ENCODE measurements at places on chromosomes 5 and 9.

- DNase-seq, result peak; percentile 34
These were observed 7.7 kb downstream of the AQP3 start for GRCh38 chr9:33439731-33440130.

GRCh38 chr9:117656002-117656401 lies 48.2 kb upstream of the TLR4 start:
- no peak for DNase-seq

GRCh38 chr9:27053369-27054022 lies 48.0 kb upstream of the LRRC19 start:
- no peak for DNase-seq

GRCh38 chr9:134961331-134962064 lies 43.8 kb upstream of the FCN1 start:
- no peak for DNase-seq

DNA sequence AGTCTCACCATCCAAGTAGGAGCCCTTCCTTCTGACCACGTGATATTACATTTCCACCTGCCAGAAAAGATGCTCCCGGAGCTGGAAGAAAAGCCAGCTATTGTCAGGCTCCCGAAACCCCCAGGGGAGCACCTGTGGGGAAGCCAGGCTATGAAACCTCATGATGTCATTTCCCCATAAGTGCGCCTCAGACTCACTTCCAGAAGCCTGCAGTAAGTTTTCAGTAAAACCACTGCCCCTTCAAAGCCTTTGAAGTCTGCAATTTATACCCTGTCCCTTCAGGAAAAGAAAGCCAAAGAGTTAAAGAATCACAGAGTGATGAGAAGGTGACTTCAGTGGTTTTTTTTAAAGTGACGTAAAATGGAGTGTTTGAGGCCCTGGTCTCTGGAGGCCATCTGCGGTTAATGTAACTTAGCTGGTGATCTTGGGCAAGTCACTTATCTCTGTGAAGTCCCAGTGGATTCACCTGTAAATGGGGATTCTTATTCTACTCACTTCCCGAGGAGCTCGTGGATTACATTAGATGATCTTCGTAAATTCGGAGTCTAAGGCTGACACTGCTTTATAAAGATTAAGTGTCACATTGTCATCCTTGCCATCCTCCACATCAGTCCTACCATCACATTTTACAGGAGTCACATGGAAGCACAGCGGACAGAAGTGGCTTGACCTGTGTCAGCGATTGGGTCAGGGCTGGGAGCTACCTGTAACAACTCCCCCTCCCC lies 2.6 kb upstream of the SEMA6A start:
- DNase-seq, result no peak

DNA sequence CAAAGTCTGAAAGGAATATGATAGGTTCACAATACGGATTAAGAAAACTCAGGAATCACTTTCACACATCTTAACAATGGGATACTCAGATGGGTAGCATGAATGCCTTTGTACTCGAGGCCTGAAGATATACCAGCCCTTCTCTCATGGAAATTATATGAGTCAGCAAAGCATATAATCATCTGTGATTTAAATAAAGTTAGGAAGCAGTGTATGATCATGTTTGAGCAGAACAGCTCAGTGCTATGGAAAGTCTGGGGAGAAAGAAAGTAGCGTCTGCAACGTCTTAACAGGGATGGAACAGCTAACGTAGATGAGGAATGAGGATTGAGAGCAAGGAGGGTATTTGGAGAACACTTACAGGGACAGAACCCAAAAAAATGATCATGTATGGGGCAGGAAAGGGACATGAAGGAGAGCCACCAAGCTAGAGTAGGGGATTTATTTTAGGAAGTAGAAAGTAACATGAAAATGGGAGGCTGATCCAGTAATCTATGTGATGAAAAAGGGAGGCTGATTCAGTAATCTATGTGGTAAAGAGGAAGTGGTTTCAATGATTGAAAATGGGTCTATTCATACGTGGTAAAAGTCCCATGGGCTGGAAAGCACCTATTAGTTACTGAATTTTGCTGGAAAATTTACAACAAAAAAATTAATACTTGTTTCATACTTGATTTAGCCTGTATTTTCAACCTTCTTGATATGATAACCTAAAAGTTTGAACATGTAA lies 85.9 kb downstream of the GNA14 start:
- no peak for DNase-seq

DNA sequence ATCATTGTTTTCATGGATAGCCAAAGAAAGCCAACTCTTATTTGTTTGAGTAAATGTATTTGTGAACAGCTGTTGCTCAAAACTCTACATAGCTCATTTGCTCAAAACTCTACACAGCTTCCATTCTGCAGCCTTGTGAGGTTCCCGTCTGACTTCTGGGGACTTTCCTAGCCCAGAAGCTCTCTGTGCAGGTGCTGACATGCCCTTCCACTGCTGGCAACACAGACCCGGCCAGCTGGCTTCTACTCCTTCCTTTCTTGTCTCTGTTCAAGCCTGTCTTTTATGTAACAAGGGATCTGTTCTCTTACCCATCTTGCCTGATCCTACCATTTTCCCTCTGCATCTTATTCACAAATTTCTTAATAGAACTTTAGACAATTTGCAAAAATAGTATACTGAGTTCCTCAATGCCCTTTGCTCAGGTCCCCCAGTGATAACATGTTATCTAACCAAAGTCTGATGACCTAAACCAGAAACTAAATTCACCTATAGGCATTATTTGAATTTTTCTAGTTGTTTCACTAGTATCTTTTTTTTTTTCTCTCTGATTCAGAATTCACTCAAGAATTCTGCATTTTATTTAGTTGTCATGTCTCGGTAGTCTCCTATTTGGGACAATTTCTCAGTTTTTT lies 556.5 kb upstream of the SEMA6A start:
- no peak for DNase-seq

- DNase-seq, result peak; percentile 84
These were observed 51.7 kb upstream of the TUT7 start for GRCh38 chr9:86405926-86406325.

- no peak for DNase-seq
These were observed 26.5 kb downstream of the DDX46 start for GRCh38 chr5:134784946-134785620.

DNA sequence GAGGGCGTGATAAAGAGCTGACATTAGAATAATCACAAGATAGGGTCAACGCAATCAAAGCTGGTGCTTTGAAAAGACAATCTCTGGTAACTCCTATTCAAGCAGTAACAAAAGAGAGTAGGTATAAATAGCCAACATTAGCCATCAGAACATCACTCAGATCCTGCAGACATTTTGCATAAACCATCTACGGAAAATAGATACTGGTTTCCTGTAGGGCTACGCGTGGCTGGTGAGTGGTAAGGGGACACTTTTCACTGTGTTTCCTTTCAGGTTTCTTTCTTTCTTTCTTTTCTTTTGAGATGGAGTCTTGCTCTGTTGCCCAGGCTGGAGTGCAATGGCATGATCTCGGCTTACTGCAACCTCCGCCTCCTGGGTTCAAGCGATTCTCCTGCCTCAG lies 22.3 kb downstream of the TTF1 start:
- no peak for DNase-seq

DNA sequence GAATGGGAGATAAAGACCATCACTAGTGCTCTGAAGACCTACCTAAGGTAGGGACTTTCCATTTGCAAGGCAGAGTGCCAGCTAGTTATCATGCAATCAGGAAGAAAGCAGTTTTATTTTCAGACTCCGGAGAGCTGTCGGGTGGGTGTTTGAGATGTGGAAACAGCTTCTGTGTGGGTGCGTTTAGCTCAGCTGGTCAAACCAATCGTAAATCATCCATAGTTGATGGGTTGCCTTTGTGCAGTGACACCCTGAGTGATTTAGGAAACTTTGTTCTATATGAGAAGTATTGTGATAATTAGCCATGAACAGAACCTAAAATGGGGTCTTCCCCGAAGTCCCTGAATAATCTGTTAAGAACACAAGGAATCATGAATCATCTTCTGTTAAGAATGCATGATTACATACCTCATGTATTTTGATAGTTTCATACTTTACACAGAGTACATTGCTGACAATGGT lies 284.3 kb downstream of the ARHGAP26 start:
- peak; percentile 46 for DNase-seq

- DNase-seq, result peak; percentile 19
These were observed 13.9 kb downstream of the GRXCR2 start for GRCh38 chr5:145858959-145859358.

DNA sequence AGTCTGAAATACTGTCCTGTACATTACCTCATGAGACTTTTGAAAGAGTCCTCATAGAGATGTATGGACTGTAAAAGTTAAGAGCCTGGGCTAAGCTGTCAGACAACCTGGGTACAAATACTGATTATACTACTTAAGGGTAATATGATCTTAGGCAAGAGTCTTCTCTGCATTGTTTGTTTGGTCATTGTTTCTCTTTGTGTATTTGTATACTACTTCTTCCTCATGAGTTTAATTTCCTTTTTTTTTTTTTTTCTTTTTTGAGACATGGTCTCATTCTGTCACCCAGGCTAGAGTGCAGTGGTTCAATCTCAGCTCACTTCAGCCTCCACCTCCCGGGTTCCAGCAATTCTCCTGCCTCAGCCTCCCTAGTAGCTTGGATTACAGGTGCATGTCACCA lies 2.6 kb upstream of the PFDN1 start:
- DNase-seq, result no peak

DNA sequence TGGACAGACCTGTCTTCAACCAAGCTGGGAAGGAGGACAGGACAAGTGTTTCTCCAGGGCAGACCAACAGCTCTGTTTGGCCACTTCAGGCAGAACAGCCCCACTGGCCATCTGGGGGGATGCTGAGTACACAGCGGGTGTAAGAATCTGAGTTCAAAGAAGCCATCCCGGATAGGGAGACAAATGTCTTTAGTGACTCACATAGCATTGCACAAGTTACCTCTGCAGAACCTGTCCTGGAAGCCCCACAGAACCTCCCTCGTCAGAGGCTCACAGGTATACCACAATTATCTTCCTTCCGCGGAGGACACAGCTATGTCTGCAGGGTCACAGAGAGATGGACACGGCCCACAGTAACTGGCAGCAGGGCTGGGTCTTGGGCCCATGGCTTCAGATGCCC lies 2.0 kb downstream of the OR2V2 start:
- DNase-seq, result no peak

DNA sequence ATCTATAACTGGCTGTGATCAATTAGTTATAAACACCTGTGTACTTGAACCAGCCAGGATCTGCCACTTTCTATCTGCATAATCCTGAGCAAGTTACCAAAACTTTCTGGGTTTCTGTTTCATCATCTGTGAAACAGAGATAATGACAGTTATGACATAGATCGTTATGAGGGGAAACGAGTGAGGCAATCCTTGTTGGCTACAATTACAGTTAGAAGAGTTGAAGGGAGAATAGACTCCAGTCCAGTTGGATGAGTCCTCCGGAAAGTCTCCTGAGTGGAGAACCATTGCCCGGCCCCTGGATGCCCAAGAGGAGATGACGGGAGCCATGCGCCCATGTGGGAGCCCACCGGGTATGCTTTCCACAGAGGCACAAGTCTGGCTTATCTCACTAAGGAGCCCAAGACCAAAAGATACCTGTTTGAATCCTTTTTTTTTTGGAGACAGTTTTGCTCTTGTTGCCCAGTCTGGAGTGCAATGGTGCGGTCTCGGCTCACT lies 4.5 kb downstream of the PDE6A start:
- DNase-seq, result no peak

DNA sequence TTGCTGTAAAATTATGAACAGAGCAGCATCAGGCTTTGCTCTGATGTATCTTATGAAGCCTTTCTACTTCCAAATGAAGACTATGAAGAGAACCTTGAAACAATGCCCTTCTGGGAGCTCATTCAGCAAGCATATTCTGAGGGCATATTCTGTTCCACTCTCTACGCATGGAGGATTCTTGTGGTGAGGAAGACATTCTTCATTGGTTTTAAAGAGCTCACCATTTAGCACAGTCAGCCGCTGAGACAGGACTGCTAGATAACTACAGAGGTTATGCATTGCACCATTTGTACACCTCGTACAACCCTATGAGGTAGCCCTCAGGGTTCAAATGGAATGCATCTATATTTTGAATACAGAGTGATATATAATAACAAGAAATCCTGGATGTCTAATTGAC lies 61.0 kb downstream of the INVS start:
- DNase-seq, result peak; percentile 3

DNA sequence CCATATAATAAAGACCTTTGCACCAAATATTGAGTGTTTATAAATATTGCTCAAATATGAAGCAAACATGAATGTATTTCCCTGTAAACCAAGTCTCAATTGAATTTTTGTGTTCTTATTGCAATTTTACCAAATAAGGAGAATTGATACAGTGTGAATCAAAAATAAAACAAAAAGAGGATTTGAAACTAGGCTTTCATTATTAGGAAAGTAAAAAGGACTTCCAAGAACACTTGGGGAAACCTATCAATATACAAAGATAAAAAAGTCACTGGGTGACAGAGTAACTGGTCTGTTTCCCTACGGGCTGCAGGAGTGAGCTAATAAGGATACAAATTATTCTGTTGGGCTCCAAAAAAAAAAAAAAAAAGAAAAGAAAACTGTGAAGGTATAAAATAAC lies 44.8 kb upstream of the SNX2 start:
- DNase-seq, result no peak

GRCh38 chr5:73827106-73827450 lies 201.1 kb downstream of the ARHGEF28 start:
- peak; percentile 66 for DNase-seq

DNA sequence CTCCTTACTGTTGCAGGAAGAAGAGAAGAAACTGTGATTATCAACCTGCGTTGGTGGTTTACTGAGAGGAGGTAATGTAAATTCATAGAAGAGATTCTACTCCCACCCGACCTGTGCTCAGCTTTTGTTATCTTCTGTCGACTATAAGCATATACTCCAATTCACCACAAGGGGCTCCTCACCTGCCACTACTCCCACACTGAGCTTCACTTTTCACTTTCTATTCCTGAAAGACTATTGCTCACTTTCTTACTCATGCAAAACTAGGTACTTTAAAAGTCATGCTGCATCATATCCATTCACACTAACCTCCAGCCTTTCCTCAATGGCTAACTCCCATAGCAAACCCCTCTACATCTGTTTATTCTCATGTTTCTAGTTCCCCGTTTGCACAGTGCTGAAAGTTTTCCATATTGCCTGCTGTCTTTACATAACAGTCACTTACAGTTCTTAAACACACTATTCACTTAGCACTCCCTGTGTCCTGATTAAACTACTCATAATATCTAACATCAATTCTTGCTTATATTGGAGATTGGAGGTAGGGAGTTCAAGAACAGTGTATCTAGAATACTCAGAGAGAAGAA lies 1062.6 kb downstream of the NR2F1-AS1 start:
- peak; percentile 41 for DNase-seq

- peak; percentile 98 for DNase-seq
These were observed 189.8 kb upstream of the MAP3K1 start for GRCh38 chr5:56625541-56625940.

GRCh38 chr5:89983216-89983615 lies 426.3 kb downstream of the CETN3 start:
- DNase-seq, result no peak
